ENCODE measurements at places on chromosomes 12 and 14.

DNA sequence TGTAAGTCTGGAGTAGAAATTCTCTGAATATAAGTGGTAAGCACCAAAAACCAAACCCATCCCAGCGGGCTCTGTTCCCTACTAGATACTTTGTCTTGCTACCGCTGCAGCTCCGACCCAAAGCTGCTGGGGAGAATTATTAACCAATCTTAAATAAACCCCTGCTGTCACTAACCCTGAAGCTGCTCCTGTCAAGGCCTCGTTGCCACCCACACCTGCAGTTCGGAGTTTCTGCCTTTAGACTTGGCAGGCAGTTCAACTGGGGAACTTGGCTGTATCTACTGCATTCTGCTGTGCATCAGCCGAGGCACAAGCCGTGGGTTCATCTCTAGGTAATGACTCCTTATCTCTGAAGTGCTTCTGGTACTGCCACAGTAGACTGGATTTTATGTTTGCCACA is 55.5 kb downstream of the PPM1A start:
- no peak for DNase-seq

- DNase-seq: no peak
These were observed 56.8 kb downstream of the PAPLN start for GRCh38 chr14:73293782-73294781.

DNA sequence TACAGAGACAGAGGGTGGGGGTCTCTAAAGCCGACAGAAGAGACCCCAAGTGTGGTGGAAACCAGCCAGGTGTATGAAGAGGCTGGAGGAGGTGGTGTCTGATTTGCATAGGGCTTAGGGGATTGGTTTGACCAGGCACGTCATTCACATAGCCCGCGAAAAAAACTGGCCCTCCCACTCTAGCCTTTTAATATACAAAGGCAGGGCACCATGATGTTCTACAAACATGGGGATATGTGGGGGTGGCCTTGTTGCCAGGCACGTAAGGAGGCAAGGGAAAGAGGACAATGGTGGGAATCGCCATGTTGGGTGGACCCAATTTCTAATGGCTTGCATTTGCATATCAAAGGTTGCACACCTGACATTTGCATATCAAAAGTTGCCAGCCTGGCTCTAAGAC is 13.2 kb downstream of the LALBA start:
- DNase-seq: no peak

GRCh38 chr12:58588770-58589169 is 331.5 kb downstream of the LRIG3 start:
- no peak for DNase-seq

DNA sequence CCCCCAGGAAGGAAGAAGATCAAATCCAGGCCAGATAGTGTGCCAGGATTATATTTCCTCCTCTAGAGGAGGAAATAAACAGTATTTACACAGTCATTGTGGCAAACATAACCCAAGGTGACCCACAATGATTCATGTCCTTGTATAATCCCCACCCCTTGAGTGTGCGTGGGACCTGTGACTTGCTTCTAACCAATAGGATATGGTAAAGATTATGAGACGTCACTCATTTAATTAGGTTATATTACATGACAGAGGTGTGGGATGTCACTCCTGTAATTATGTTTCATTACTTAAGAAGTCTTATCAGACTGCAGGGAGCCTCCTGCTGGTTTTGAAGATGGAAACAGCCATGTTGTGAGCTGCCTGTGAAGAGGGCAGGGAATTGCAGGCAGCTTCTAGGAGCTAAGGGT is 12.2 kb upstream of the CATSPERB start:
- no peak for DNase-seq

GRCh38 chr12:50581226-50582184 is 76.7 kb downstream of the DIP2B start:
- no peak for DNase-seq

DNA sequence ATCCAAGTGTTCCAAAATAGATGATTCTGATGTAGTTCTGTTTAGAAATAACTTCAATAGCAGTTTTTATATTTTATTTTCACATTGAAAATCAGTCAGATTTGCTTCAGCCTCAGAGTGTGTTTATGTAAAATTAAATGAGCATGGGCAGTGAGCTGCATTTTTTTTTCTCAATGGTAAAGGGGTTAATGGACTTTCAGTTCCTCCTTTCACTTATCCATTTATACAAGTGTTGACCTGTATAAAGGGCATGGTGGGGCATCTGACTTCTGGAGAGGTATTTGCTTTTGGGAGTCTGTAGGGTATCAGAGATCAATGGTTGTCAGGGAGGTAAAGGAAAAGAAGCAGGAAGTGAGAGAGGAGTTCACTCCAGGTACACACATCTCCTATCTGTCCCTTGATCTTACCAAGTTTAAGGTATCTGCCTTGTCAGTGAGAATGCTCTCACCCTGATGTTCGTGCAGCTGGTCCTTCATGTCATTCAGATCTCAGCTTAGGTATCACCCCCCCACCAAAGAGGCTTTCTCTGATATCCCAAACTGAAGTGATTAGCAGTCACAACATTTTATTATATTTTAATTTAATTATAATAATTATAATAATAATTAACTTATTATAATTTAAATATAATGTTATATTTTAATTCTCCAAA is 181.6 kb upstream of the LMNTD1 start:
- DNase-seq: no peak

DNA sequence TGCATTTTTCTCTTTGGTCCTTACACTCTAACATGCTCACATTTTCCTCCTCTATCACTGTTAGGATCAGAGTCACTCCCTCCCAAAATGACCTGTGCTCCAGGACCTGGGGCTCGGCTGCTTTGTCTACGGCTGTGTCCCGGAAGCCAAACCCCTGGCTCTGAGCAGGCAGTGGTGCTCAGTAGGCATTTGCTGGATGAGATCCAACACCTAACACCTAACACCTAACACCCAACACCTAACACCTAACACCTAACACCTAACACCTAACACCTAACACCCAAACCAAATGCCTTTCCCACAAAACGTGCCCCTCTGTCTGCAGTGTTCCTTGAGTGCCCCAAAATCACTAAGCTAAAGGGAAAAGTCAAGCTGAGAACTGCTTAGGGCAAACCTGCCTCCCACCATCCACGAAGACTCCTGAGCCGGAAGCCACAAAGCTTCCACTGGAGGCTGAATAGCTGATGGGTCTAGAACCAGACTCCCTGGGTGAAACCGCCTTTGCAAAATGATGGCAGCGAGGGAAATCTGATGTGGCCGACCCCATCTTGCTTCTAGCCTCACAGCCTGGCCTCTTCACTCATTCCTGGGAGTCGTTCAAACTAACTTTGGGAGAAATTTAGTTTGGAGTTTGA is 29.2 kb downstream of the HSP90AA1 start:
- DNase-seq: no peak

GRCh38 chr14:39884091-39884490 is 451.9 kb upstream of the FBXO33 start:
- DNase-seq: no peak

GRCh38 chr12:108819920-108820706 is 37.3 kb downstream of the SSH1 start:
- DNase-seq: no peak

DNA sequence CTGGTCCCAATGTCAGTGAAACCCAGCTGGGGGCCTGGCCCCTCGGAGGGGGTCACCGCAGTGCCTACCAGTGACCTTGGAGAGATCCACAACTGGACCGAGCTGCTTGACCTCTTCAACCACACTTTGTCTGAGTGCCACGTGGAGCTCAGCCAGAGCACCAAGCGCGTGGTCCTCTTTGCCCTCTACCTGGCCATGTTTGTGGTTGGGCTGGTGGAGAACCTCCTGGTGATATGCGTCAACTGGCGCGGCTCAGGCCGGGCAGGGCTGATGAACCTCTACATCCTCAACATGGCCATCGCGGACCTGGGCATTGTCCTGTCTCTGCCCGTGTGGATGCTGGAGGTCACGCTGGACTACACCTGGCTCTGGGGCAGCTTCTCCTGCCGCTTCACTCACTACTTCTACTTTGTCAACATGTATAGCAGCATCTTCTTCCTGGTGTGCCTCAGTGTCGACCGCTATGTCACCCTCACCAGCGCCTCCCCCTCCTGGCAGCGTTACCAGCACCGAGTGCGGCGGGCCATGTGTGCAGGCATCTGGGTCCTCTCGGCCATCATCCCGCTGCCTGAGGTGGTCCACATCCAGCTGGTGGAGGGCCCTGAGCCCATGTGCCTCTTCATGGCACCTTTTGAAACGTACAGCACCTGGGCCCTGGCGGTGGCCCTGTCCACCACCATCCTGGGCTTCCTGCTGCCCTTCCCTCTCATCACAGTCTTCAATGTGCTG is 11.0 kb downstream of the ZBTB39 start:
- DNase-seq: no peak

- DNase-seq: no peak
These were observed 7.3 kb downstream of the RNU4-2 start for GRCh38 chr12:120284381-120284780.

DNA sequence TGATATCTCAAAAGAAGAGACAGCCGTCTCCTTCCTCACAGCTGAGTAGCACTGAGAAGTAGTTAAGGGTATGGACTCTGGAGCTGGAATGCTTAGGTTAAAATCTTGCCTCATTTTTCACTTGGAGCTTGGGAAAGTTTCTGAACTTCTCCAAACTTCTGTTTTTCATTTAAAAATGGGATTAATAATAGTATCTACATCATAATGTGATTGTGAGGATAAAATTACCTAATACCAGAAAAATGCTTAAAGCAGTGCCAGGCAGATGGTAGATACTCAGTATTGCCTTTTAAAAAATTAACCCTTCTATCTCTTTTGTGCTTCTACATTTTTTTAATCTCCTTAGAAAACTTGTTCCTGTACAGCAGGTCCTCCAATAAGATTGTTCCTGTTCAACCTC is 63.1 kb downstream of the A2M start:
- no peak for DNase-seq

DNA sequence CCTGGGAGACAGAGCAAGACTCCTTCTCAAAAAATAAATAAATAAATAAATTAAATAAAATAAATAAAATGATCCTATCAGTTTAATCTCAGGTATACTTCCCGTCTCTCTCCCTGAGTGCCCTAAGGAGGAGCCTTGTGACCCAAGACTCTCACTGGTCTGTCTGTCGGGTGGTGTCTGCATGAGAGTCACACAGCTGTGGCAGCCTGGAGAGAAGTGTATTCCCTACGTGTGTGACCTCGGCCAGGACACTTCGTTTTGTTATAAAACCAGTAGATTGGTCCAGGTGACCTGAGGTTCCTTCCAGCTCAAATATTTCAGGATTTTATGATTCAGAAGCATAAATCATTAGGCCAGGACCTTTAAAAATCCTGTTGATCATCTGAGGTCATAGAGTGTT is 4.8 kb downstream of the SYNE3 start:
- no peak for DNase-seq

DNA sequence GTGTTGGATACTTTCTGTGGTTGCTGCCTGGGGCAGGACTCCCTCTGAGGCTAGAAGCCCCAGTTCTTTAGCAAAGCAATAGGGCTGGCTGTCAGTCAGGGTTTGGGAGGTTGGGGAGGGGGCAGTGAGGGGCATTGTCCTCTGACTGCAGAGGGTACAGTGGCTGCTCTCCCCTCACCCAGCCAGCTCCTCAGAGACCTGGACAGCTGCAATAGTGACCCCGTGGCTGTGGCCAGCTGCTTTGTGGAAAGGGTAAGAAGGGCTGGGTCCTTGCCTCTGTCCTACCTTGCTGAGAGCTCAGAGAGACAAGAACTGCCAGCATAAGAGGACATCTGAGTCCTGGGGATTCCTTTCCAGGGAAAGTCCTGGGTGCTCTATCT is 25.8 kb downstream of the PLEKHG3 start:
- DNase-seq: no peak

- DNase-seq: no peak
These were observed at the start of gene KRT74 for GRCh38 chr12:52573743-52574142. KRT74 (minus strand) TSS chr12:52573843; CDS start chr12:52573777, 66 bp downstream.

- DNase-seq: no peak
These were observed 25.1 kb downstream of the PRKAB1 start for GRCh38 chr12:119692997-119693396.

- DNase-seq: no peak
These were observed 13.0 kb upstream of the PNMA1 start for GRCh38 chr14:73727166-73727565.

GRCh38 chr14:30657606-30658163 is 35.6 kb downstream of the SCFD1 start:
- no peak for DNase-seq

- DNase-seq: no peak
These were observed 4.1 kb upstream of the KLRG1 start for GRCh38 chr12:8985213-8985754.

- DNase-seq: no peak
These were observed 1410.0 kb upstream of the TMEM132C start for GRCh38 chr12:126856958-126857357.

- no peak for DNase-seq
These were observed 5.1 kb downstream of the E2F7 start for GRCh38 chr12:77060136-77060882.

- DNase-seq: peak; percentile 23
These were observed 275.2 kb upstream of the FLRT2 start for GRCh38 chr14:85254711-85255110.

Measured in urinary bladder (tissue), 4 donors.